ENCODE measurements at places on chromosomes 3 and 15.

- no peak for DNase-seq
Observed at GRCh38 chr3:195916991-195917390, 8.6 kb upstream of the TNK2 start.

DNA sequence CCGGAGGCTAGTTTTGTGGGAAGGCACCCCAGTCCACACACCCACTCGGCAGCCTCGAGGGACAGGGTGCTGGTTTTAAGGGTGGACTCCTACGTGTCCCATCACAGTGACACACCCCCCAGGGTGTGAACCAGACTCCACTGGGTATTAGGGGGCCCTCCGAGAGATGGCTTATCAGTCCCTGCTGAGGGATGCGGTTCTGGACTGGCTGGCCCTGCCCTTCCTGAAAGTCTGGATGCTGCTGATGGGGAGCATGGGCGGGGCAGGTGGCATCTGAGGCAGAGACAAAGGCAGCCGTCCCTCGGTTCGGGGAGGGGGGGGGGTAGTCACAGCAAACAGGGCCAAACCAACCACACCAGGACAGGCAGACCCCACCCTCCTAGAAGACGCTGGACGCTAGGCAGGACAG is 939 bp upstream of the ULK3 start:
- DNase-seq: no peak

DNA sequence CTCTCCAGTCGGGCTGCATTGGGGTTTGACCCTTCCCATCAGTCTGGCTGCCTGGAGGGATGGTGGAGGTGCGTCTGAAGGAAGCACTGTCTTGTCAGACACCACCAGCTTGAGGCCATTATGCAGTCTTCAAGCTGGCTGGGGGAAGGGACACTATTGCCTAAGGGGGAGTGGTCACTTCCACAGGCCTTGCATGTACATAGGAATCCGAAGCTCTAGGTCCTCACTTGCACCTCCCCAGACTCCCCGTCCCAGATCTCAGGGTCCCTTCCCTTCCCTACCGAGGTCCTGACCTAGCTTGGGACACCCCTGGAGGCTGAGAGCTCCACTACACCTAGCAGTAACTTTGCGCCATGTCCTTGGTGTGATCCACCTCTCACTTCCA is 48.6 kb upstream of the KLF13 start:
- no peak for DNase-seq

DNA sequence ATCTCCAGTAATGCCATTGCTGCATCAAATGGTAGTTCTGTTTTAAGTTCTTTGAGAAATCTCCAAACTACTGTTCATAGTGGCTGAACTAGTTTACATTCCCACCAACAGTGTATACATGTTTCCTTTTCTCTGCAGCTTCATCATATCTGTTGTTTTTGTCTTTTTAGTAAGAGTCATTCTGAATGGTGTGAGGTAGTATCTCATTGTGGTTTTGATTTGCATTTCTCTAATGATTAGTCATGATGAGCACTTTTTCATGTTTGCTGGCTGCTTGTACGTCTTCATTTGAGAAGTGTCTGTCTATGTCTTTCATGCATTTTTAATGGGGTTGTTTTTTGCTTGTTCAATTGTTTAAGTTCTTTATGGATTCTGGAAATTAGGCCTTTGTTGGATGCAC is 10.2 kb upstream of the GCSAM start:
- no peak for DNase-seq

DNA sequence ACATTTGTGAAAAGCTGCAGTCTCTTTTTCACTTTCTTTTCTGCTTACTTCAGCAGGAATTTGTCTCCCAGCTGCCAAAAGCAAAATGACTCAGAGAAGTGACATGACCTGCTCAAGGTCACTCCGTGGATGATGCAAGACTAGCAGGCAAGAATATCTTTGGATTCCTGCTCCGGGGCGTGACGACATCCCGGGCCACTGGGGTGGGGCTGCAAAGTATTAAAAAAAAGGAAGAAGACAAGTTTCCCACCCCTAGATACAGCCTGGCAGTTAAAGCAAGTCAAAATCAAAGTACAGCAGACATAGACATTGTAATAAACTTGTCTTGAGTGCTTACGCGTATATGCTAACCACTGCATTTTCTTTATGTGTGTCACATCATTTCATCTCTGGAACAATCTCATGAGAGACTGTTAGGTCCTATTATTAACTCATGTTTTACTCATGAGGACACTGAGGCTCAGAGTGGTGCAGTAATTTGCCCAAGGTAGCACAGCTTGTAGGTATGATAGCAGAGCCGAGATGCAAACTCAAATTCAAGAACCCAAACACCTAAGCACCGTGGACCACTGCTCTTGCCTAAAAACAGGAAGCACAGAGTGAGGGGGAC is 485.2 kb upstream of the PROK2 start:
- no peak for DNase-seq

- peak; percentile 10 for DNase-seq
Observed at GRCh38 chr15:63860155-63860554, 26.4 kb upstream of the HERC1 start.

GRCh38 chr15:27592036-27592760 is 506.9 kb downstream of the OCA2 start:
- no peak for DNase-seq

DNA sequence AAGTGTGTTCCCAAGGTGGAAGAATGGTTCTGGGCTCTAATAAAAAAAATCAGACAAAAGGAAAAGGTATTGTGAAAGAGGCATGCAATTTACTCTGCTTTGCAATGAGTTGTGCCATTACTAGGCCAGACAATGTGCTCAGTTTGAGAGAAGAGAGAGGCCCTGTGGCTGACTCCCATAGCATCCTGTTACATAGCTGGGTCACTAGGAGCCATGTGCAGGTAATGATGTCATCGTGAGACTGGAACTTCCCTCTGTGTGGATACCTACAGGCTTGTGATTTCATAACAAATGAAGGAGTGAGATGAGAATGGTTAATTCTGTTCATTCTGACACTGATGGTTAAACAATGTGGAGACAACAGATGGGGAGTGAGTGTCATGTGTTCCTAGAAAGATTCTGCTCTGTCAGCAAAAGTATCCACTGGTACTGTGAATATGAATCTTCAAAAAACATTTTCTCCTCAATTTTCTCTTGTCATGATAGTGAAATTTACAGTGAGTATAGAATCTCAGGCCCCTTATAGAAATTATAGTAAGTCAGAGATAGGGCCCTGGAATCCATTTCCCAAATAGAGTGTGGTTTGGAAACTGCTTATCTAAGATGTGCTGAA is 648.7 kb upstream of the DPPA4 start:
- no peak for DNase-seq

DNA sequence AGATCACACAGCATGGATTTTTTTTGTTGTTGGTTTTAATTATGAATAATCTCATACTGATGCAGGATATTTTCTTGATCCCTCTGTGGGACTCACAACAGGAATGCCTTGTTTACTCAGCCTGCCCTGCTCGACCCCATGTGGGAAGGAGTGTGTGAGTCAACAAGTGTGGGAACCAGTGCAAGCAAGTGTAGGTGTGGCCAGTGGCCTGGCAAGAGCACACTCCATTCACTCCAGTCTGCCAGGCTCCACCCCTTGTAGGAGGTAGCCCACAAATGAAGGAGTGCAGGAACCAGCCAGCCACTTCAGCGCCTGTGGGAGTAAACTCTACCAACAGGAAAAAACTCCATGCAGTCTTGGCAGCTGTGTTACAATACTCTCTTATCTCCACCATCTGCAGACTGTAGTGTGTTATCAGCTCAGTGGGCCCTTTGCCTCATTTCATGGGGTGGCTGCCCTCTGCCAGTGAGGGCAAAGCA is 393.6 kb downstream of the OTOL1 start:
- no peak for DNase-seq

- no peak for DNase-seq
Observed at GRCh38 chr3:150299201-150299600, 108.9 kb upstream of the TSC22D2 start.

GRCh38 chr3:126474498-126475412 is 936 bp downstream of the ZXDC start:
- DNase-seq: no peak

DNA sequence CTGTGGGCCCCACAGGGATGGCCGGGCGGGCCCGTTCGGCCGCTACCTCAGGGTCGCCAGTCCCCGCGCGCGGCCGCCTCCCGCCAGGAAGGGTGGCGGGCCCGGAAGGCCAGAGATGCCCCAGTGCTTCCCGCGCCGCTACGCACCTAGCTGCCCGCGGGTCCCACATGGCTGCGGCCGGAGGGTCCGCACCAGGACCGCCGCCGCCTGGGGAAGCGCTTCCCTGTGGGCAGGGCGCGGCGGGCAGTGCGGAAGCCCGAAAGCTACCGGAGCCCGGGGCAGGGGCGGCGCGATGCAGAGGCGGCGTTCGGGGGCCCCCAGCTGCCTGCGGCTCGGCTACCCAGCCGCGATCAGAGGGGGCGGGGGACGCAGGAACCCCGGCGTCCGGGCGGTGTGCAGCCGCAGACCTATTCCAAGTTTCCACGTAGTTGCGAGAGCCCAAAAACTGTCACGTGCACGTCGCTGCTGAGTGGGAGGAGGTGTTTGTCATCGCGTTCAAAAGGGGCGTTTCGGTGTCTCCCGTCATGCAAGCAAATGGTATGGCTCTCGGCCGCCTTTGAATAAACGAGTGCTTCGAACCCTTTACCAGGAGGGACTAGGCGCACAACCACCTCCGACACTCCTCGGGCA is at the start of gene TRANK1:
TSS of gene TRANK1 (minus strand) at position 414 of the 630 bp plus-strand sequence. CDS start at position 169, 245 bp downstream.
- peak; percentile 62 for DNase-seq

All from activated T-helper 1 cell treated with anti-CD3 and anti-CD28 coated beads, Interleukin-2, amount 50 U/mL, for 16 hours (primary cell).